Ascending aorta (tissue), 2 donors: ENCODE measurements at places on chromosomes 1 and 21.

- no peak for DNase-seq
Observed at GRCh38 chr1:214453109-214453722, 98.2 kb downstream of the PTPN14 start.

DNA sequence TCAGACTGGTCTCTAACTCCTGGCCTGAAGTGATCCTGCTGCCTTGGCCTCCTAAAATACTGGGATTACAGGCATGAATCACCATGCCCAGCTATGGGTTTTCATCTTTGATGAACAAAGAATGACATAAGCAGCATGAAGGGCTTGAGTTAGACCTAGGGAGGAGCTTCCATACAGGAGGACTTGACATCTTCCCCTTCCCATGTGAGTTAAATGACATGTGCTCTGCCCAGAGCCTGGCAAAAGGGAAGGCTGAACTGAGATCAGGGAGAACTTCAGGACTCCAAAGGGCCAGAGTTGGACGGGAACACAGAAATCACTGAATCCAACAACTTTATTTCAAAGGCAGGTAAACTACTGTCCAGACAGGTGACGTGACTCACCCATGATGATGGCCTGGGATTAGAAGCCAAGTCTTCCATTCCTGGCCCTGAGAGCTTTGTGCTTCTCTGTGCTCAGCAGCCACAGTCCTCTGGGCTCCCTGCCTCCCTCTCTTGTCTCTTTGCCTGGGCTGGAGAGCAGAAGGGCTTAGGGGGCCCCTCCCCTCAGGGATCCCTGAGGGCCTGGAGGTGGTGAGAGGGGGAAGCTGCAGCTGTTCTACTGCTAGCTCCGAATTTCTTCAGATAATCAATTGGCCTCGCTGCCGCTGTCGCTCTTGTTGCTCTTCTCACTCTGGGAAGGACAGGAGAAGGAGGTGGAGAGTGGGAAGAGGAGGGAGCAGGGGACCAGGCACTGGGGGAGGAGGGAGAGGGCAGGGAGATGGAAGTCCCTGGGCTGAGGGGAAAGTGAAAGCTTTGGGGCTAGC is 7.6 kb downstream of the NHLH1 start:
- DNase-seq: no peak

DNA sequence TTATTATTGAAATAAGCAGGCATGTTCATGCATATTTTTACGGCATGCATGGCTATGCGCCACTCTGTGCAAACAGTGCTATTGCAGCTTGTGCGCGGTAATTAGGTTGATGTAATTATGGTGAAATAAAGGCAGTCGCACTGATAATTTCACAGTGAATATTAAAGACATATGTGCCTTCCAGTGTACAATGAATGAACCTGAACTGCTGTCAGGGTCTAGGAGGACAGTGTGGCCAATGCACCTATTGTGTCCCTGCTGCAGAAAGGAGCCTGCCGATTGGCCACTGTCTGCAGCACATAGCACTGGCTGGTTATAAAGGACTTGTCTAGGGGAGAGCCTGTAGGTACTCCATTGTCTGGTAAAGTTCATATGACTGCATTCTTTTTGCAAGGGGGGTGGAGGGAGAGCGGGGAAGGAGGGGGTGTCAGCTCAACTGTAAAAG is 340.4 kb downstream of the USP25 start:
- no peak for DNase-seq

GRCh38 chr1:87169263-87169910 is 159.3 kb upstream of the LMO4 start:
- no peak for DNase-seq

DNA sequence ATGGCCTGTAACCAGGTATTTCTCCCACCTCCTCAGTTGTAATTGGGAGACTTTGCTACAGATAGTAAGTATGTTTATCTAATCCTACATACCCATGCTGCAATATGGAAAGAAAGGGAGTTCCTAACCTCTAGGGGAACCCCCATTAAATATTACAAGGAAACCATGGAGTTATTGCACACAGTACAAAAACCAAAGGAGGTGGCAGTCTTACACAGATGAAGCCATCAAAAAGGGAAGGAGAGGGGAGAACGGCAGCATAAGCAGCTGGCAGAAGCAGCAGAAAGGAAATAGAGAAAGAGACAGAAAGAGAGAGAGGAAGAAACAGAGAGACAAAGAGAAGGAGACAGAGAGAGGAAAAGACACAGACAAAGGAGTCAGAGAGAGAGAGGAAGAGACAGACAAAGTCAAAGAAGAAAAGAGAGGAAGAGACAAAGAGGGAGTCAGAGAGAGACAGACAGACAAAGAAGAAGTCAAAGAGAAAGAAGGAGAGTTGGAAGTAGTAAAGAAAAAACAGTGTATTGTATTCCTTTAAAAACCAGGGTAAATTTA is 142.9 kb downstream of the FASLG start:
- no peak for DNase-seq

DNA sequence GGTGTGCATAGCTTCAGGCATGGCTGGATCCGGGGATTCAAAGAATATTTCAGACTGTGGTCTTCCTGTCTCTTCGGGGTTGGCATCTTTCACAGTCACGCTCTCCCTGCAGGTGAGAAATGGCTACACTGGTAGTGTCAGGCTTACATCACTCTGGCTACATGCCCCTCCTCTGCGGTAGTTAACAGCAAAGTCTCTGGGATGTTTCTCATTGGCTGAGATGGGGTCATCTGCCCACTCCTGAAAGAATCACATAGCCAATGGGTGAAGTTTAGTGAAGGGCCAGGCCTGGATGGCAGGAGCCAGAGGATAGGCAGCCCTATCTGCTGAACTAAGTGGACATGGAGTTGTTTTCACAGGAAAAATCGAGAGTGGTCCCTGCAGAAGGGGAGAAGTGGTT is 356.5 kb downstream of the MATN1 start:
- DNase-seq: no peak

GRCh38 chr1:245234217-245235081 is 79.7 kb downstream of the KIF26B start:
- DNase-seq: no peak

DNA sequence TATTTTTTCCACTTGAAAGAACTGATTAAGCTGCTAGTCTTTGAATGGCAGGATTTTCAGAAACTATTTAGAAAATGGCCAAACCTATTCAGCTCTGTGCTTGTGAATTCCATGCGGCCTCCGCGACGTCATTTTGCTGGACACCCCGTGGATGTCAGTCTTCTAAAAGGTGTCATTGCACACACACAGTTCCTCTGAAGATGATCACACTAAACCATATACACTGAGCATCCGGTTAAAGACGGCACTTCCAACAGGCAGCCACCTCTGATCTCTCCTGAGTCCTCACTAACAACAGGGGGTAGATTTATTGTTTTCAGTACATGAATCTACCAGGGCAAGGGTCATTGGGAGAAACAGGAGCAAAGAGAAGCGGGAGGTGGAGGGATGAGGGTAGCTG is 9.1 kb downstream of the CFAP74 start:
- DNase-seq: no peak

DNA sequence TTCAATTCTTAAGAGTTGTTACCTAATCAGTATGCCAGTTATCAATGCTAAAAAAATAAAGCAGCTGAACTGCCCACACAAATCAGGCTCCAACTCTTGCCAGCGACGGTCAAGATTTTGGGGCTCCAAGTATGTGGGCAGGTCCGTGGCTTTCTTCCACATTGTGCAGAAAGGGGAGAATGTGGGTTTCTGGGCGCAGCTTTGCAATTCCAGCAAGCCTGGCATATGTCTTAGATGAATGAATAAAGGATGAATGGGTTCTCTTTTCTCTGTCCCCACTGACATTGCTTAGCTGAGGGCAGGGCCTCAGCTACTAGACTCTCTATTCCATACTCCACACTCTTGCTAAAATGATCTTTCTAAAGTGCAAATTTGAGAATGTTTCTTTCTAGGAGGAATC is 42.4 kb downstream of the NENF start:
- no peak for DNase-seq

DNA sequence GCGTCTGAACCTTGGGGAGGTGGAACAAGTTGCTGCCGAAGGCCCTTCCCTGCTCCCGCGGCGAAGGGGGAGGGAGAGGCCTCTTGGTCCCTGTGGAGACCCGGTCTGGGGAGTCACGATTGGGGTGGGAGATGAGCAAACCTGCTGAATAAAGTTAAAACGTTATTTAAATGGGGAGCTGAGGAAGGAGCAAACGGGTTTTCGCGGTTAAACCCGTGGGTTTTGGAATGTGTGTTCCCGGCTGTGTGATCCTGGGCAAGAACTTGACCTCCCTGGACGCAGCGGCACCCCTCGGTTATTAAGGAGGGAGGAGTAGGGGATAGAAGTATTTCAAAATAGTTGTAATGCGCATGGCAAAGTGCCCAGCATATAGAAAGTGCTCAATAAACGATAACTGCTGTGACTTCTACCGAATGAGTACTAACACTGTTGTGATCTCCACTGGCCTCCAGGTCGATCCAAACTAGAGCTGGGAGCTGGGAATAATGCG is 3.4 kb downstream of the FAM110D start:
- no peak for DNase-seq
